Sciatic nerve (tissue), 2 donors: ENCODE measurements at places on chromosomes 7 and 10.

GRCh38 chr7:68601826-68602225 lies 996.4 kb upstream of the AUTS2 start:
- no peak for DNase-seq

DNA sequence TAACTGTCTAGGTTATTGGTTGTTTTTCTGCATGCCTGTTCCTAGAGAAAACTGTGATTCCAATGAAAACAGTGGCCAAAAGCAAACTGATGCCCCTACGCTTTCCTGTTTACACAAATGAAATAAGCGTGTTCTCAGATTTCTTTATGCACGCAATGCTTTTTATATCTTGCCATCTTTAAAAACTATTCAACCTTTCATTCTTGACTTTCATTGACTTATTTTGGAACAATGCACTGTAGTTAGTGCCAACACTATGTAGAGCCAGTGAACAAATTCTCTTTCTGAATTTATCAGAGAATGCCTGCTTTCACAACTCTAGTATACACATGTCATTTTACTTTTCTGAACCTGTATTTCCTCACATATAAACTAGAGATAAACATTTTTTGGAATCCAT lies 86.6 kb downstream of the CABCOCO1 start:
- no peak for DNase-seq

DNA sequence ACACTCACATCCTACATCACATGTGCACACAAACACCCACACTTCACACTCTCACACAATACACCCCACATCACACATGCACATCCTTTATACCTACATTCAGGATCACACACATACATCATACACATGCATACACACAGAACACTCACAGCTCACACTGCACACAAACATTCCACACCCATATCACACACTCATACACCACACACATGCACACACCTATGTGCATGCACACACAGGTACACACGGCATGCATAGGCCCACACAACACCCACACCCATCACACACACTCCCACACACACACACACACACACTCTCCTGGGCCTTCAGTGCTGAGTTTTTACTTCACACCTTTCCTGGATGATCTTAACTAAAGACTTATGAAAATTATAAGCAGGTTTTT lies 220.5 kb downstream of the DNAJB6 start:
- DNase-seq, result peak; percentile 1

GRCh38 chr10:62386356-62387320 lies 12.5 kb downstream of the ZNF365 start:
- DNase-seq, result no peak

DNA sequence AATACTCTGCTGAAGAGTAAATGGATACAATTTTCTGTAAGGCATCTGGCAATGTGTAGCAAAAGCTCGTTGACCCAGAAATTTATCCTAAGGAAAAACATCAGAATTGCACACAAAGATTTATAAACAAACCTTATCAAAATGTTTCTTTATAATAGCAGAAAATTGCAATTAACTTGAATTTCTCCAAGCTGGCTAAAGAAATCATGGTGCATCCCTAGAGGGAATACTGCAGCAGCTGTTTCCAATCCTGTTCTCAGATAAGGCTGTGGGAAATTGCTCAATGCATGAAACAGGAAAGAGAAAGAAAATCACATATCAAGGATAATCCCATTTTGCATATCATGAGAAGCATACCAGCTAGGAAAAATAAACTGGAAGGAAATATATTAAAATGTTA lies 18.7 kb downstream of the TACR2 start:
- no peak for DNase-seq

- no peak for DNase-seq
These were observed 49.6 kb downstream of the MPP7 start for GRCh38 chr10:28253169-28253785.

DNA sequence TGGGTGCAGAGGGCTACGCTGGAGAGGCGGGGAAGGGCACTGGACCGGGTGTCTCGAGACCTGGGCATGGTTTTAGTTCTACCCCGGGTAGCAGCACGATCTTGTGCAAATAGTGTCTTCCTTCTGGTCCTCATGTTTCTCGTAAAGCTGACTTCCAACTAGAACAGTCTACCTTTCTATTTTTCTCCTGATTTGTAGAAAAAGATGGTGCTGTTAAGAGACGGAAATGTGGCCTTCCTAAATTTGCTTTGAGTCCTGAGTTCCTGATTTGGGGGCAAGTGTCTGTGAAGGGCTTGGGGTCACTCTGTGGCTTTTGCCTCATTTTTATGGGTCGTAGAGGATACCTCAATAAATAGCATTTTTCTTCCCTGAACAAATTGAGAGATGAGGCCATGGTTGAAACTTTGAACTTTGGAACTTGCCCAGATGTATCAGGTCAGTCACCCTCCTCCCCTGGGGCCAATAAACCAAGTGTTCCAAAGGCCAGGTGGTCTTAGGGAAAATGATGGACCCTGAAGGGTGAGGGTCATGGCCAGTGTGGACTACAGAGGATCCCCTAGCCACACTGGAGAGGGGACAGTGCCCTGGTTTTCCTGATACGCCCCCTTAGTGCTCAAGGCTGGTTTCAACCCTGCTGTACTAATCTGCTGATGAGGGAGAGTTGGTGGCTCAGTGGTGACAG lies 45.2 kb downstream of the GRK5 start:
- no peak for DNase-seq

DNA sequence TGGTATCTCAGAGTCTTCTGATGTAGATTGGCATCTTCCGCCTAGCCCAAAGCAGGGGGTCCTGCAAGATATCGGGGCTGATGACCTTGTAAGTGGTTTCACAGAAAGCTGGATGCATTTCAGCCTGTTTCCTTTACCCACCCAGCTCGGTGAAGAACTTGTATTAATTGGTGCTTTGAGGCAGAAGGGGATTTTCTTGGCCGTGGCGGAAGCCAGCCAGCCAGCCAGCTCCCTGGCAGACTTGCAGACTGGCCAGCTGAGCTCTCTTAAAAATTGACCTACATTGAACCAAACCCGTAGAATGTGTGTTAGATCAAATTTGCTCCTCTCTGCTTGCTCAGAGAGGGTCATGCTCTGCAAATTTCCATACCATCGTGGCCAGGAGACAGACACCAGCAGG lies 218.4 kb downstream of the ADAM12 start:
- DNase-seq, result no peak

DNA sequence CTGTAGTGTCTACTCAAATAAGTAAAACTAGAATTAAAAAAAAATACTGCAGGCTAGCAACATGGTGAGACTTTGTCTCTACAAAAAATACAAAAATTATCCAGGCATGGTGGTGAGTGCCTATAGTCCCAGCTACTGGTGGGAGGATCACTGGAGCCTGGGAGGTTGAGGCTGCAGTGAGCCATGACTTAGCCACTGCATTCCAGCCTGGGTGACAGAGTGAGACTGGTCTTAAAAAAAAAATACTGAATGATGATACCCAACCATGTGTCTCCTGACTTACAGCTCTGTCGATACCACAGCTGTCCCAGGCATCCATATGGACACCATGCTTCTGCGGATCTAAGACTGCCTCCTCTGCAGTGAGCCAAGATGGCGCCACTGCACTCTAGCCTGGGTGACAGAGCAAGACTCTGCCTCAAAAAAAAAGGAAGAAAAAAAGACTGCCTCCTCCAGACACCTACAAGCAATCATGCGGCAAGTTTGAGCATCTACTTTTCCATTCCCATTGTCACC lies 7.9 kb upstream of the FRAT1 start:
- DNase-seq, result no peak

GRCh38 chr7:35826751-35827150 lies 25.9 kb downstream of the SEPTIN7 start:
- DNase-seq, result no peak

DNA sequence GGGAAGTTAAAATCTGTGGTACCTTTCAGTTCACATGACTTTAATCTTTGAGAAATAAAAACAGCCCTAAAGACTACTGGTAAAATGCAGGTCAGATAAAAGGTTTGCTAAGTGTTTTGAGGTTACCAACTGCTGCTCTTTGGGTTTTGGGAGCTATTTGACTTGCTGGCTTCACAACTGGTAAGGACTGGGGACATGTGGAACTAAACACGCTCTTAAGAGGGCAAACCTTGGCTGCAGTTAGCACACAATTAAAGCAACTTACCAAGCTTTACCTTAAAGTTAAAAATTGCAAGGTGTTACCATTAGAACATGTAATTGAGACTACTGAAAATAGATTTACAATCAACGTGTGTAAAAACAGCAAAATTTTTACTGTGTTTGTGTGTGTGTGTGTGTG lies 220.2 kb downstream of the PHF14 start:
- no peak for DNase-seq

- no peak for DNase-seq
These were observed 24.7 kb downstream of the MYL10 start for GRCh38 chr7:101604331-101604933.

DNA sequence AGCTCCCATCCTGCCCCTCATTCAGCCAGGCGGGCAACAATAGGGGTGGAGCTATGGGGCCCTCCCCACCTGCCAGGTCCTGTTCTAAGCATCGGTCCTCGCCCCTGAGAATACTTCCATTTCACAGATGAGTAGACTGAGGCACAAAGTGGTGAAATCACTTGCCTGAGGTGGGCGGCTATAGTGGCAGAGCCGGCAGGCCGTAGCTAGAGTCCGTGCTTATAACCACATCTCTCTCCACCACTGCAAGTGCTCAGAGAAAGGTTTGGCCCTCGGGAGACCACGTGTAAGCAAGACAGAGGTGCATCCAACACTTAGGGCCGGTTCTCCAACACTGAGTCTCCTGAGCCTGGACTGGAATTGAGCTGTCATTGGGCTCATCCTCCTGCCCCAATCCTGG lies 145.8 kb upstream of the UNC5B start:
- DNase-seq, result no peak

- DNase-seq, result no peak
These were observed 118.1 kb downstream of the MYOF start for GRCh38 chr10:93363891-93364648.

DNA sequence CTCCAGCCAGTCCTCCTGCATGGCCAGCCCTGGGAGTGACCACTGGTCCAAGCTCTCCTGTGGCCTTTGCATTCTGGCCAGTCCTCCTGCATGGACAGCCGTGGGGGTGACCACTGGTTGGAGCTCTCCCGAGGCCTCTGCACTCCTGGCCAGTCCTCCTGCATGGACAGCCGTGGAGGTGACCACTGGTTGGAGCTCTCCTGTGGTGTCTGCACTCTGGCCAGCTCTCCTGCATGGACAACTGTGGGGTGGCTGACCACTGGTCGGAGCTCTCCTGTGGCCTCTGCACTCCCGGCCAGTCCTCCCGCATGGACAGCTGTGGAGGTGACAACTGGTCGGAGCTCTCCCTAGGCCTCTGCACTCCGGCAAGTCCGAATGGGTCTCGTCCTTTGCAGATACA lies 28.7 kb upstream of the ADARB2 start:
- DNase-seq, result no peak

DNA sequence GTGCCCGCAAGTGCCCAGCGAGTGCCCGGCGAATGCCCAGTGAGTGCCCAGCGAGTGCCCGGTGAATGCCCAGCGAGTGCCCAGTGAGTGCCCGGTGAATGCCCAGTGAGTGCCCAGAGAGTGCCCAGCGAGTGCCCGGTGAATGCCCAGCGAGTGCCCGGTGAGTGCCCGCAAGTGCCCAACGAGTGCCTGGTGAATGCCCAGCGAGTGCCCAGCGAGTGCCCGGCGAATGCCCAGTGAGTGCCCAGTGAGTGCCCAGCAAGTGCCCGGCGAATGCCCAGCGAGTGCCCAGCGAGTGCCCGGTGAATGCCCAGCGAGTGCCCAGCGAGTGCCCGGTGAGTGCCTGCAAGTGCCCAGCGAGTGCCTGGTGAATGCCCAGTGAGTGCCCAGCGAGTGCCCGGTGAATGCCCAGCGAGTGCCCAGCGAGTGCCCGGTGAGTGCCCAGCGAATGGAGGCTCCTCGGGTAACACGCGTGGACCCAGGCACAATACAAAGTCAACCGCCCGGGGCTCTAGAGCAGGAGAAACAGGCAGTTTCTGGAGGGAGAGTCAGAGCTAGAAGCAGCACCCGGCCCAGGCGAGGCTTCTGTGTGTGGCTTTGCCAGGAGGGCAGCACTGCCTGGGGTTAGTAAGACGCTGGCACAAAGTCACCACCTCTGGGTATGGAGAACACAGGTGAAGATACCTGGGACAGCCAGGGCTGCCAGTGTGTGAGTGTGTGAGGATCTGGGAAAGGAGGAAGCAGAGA lies 38.2 kb upstream of the CFAP46 start:
- no peak for DNase-seq

DNA sequence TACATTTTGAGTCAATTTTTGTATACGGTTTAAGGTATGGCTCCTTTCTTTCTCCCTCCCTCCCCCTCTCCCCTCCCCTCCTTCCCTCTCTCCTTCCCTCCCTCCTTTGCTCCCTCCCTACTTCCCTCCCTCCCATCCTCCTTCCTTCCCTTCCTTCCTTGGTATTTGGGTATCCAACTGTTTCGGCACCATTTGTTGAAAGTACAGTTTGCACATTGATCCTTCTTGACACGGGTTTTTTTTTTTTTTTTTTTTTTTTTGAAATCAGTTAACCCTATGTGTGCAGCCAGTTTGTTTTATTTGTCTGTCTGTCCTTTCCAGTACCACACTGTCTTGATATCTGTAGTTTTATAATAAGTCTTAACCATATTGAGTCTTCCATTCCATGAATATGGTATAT lies 39.9 kb upstream of the INSYN2A start:
- DNase-seq, result no peak

DNA sequence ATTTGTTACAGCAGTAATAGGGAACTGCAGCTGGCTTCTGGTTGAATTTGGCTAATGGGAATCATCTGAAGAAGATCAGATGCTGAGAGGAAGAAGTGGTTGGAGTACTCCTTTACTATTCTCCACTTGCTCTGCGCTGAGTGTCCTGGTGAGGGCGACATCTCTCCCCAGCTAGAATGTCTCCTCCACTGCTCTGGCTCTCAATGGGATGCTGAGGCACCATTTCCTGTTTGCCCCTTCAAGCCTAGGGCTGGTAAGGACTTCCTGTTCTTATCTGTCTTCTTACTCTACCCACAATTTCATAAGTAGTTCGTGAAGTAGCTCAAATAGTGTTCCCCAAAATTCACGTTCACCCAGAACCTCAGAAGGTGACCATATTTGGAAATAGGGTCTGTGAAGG lies 43.2 kb upstream of the TES start:
- DNase-seq, result no peak

DNA sequence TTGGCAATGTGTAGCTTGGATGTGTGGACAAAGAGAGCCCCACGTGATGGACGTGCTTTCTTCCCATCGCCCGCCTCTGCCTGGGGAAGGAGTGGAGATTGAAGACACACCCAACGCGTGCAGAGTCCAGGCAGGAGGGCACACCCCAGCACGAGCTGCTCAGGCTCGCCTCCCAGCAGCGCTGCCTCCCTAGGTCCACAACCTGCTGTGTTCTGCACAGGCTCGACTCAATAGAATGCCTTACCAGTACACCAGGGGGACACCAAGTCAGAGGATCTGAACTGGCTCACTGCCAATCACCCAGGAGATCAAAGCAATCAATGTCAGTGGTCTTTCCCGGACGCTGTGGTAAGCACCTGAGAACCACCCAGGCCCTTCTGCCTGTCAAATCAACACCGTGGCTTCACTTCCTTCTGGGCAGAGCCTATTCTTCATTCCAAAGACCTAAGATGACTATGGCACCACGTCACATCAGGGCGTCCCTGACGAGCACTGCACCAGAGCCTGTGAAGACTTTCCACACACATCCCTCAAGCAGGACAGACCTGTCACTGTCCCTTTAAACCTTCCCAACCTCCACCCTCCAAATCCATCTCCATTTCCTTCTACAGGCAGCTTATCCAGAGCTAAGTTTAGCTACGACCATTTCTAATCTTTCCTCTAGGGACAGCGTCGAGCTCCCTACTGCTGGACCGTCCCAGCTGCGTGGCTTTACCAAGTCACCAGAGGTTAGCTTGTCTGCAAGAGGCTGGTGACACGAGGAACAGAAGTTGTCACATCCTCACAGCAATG lies 72.3 kb downstream of the AMZ1 start:
- no peak for DNase-seq

GRCh38 chr7:126659124-126659523 lies 593.6 kb downstream of the GRM8 start:
- DNase-seq, result no peak
